Panc1 (cell line): ENCODE measurements at places on chromosomes 7 and 10. TPM values are rescaled to one million over a fixed set of nuclear protein-coding genes. Genes with fewer than 3 reads are reported as not detected.

Gene FRG2B
- total RNA-seq = not detected

Gene BMPER
- not detected for total RNA-seq

- H3K4me3 ChIP-seq = no peak overlapping the region
- H3K36me3 ChIP-seq = no peaks in the 10 kb centered on the region
- no peaks in the 10 kb centered on the region for H3K4me1 ChIP-seq
- DNase-seq = no peak
- H3K27ac ChIP-seq = no peak overlapping the region
- H3K27me3 ChIP-seq = no peaks in the 10 kb centered on the region
Measured at GRCh38 chr10:131532745-131533341, 221.3 kb upstream of the TCERG1L start.

- H3K27ac ChIP-seq = no peak overlapping the region
- no peaks in the 10 kb centered on the region for H3K4me1 ChIP-seq
- H3K4me3 ChIP-seq = no peak overlapping the region
- DNase-seq = no peak
- no peaks in the 10 kb centered on the region for H3K27me3 ChIP-seq
Measured at GRCh38 chr10:23459308-23459939, 20.5 kb downstream of the OTUD1 start.

- DNase-seq = no peak
- no peak overlapping the region for H3K27ac ChIP-seq
- H3K4me3 ChIP-seq = no peak overlapping the region
- no peaks in the 10 kb centered on the region for H3K27me3 ChIP-seq
- H3K36me3 ChIP-seq = peaks cover 60% of the 10 kb centered on the region
Measured at GRCh38 chr10:63209705-63210104, 76.6 kb downstream of the NRBF2 start.

- no peaks in the 10 kb centered on the region for H3K4me1 ChIP-seq
- no peak for DNase-seq
- H3K4me3 ChIP-seq = no peak overlapping the region
- H3K27ac ChIP-seq = no peak overlapping the region
- no peaks in the 10 kb centered on the region for H3K27me3 ChIP-seq
Measured at GRCh38 chr7:50662041-50662694, 97.0 kb upstream of the DDC start.

DNA sequence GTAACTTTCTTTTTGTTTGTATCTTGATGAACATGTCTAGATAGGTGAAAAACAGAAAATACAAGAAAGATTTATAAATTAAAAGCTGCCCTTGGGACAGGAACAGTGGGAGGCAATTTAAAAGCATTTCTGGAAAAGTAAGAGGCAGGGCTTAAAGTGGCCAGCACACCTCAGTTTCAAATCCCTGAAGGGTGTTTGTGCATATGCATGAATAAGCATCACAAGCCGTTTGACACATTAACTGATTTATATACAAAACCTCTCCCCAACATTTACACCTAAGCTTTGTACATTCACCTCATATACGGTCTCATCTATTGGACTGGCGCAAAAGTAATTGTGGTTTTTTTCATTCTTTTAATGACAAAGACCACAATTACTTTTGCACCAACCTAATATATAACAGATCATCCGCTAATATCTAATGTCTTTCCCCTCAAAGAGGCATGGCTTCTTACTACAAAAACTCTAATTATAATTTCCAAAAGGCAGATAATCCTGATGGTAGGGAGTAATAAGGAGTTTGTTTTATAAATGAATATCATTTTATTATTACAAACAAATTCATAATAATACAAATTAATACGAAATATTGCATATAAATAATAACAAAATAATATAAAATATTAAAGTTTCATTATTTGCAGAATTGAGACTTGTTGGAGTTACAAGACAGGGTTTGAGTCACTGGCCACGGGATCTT, 48.3 kb downstream of the LRGUK start:
- H3K27ac ChIP-seq = no peak overlapping the region
- DNase-seq = no peak
- H3K4me1 ChIP-seq = no peaks in the 10 kb centered on the region
- no peak overlapping the region for H3K4me3 ChIP-seq
- H3K27me3 ChIP-seq = no peaks in the 10 kb centered on the region

DNA sequence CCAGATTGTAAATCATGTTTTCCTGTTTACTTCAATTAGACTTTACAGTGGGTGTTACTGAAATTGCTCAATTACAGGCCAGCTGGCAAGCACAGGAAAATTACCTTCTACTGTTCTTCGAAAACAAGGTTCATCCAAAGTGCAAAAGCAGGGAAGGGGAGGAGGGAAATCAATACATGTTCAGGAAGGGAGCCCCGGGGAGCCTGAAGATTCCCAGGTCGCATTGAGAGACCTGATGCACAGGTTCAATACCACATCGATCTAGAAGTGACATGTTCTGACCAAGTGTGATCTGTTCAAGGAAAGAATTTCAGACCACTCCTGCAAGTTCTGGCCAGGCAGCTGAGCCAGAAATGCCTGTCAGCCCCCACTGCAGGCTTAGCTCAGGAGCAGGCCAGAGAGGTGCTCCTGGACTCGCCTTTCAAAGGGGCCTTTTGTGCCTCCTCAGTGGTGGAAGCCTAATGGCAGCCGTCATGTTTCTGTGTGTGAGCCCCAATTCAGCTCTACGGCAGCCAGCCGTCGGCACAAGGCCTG, 35.9 kb downstream of the FAM53B start:
- DNase-seq = no peak
- H3K4me1 ChIP-seq = peaks cover 10% of the 10 kb centered on the region
- H3K4me3 ChIP-seq = no peak overlapping the region
- no peaks in the 10 kb centered on the region for H3K27me3 ChIP-seq
- no peaks in the 10 kb centered on the region for H3K36me3 ChIP-seq

DNA sequence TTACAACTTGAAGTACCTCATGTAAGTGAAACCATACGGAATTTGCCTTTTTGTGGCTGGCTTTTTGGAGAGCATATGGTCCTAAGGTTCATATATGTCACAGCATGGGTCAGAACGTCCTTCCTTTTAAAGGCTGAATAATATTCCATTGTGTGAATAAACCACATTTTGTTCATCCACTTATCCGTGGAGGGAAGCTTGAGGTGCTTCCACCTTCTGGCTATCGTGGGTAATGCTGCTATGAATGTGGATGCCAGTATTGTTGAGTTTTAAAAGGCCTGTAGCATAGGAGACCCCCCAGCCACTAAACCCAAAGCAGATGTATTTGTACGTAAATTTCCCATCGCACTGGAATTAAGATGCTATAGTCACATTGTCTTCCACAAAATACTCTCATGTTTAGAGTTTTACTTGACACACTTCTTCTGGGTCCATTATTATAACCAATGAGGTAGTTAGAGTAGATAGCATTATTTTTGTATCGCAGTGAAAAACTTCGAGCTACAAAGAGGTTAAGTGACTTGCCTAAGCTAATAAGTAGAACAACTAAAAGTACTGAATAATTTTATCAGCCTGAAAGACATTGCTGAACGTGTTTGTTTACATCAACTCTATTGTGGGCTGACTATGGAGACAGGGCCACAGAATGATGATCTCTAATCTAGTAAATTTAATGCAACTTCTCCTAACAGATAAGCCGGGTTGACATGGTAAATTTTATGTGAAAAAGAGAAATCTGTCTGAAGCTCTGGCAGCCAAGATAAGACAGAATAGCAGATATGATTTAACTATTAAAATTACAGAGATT, 183.0 kb upstream of the CTBP2 start:
- no peak overlapping the region for H3K4me3 ChIP-seq
- H3K4me1 ChIP-seq = peaks cover 8% of the 10 kb centered on the region
- peak; percentile 10 for DNase-seq

DNA sequence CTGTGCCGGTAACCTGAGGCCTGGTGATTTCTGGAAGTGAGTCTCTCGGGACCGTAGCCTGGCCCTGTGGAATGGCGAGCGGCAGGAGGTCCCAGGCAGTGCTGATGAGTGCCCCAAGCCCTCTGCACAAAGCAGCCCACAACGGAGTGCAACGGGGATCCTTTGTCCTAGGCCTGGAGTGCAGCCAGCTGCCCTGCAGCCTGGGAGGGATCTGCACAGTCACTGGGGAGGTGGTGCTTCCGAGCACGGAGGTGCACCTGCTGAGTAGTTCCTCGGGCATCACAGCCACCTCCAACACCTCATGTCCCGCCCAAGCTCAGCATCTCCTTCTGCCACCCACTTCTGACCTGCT, 162.8 kb upstream of the ZMIZ1 start:
- H3K4me3 ChIP-seq = no peak overlapping the region
- DNase-seq = no peak

- H3K27me3 ChIP-seq = no peaks in the 10 kb centered on the region
- no peak overlapping the region for H3K27ac ChIP-seq
- no peak overlapping the region for H3K4me3 ChIP-seq
- no peaks in the 10 kb centered on the region for H3K4me1 ChIP-seq
- H3K36me3 ChIP-seq = no peaks in the 10 kb centered on the region
Measured at GRCh38 chr10:105844241-105844640, 1203.2 kb downstream of the SORCS3 start.

GRCh38 chr10:50604049-50604640, 19.6 kb downstream of the SGMS1 start:
- H3K36me3 ChIP-seq = no peaks in the 10 kb centered on the region
- H3K4me3 ChIP-seq = no peak overlapping the region
- no peaks in the 10 kb centered on the region for H3K27me3 ChIP-seq
- peak overlapping the region; percentile 81 for H3K27ac ChIP-seq
- H3K4me1 ChIP-seq = peaks cover 61% of the 10 kb centered on the region
